ENCODE measurements at places on chromosomes 3 and 15.

GRCh38 chr3:69271098-69271497 lies 114.8 kb downstream of the FRMD4B start:
- DNase-seq, result no peak

- no peak for DNase-seq
These were observed 41.6 kb downstream of the TRANK1 start for GRCh38 chr3:36903119-36903882.

- DNase-seq, result no peak
These were observed 237.2 kb downstream of the MBNL1 start for GRCh38 chr3:152505926-152506325.

DNA sequence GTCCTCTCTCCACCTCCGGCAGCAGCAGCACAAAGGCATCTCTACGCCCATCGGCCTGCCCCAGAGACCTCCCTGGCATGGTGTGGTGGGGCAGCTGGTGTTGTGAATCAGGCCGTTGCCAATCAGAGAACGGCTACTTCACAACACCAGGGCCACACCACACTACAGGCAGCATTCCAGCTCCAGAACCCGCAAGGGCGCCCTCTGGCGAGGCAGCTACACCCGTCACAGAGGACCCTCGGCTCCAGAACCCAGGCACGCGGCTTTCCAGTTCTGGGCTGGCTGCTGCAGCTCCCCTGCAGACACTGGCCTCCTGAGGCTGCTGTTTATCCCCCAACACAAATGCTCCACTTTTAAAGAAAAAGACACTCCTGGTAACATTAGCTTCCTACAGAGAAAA lies 127.5 kb upstream of the TOPAZ1 start:
- DNase-seq, result no peak

GRCh38 chr3:130841357-130841756 lies 52.5 kb upstream of the ATP2C1 start:
- no peak for DNase-seq

DNA sequence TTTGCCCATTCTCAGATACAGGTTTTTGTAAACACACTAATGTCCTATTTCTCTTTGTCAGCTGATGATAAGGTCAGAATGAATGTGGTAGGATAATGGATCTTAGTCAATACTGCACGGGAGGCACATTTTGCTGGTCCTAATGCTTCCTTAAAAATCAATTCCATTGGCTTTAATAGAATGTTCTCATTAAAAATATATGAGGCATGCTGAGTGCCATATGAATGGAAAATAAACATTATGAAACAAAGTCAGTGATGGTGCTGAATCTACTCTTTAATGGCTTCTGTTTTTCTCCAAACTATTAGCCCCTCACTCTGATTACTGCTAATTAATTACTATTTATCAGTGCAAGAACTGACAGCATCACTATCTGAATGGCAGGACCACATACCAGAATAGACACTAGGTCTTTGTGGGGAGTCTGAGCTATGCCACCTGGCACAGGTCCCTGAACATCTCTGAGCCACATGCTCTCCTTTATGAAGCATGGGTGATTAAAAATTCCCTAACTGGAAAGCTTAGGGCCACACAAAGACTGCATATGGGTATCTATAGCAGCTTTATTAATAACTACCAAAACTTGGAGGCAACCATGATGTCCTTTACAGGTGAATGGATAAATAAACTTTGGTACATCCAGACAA lies 278.9 kb downstream of the MEX3B start:
- DNase-seq, result no peak

DNA sequence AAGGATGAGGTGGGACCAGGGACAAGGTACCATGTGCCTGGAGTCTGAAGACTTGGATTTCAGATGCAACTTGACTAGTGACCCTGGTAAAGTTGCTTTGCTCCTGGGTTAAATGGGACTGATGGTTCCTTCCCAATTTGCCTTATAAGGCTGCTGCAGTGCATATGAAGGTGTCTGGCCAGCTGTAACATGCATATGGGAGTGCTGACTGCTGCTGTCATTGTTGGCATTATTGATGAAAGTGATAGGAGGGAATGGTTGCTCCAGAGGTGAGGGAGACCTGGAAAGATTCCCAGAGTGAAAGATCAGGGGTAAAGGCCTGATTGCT lies 20.5 kb downstream of the CYP8B1 start:
- DNase-seq, result no peak

DNA sequence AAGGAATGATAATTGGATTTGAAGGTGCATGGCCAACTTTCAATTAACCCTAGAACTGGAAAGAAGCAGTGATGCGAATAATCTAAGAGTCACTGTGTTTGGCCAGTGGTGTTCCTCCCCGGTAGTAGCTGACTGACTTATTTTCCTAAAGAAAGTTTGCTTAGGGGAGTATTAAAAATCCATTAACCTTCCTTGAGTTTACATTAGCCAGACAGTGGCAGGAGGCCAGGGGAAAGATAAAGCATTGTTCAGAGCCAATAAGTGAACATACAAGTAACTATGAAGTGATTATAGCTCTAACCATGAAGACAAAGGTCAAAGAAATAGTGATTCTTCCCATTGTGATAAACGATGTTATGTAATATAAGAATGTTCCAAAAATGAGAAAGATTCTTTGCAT lies 8.9 kb upstream of the TMEM202 start:
- no peak for DNase-seq

DNA sequence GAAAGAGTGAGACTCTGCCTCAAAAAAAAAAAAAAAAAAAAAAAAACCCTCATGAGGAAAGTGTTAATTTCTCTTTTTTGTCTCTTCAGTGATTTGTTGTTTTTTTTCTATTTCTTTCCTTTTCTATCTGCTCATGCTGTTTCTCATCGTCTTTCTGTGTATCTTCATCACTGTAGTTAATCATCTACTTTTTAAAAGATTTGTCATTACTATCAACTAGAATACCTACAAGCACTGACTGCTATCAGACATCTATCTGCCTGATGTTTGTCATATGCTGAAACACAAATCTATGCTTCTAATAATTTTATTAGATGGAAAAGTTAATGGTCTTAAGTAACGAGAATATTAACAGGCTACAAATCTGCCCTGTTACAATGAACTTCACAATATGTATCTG lies 26.8 kb downstream of the CCDC14 start:
- DNase-seq, result no peak

GRCh38 chr3:132637590-132637989 lies 22.0 kb downstream of the ACAD11 start:
- no peak for DNase-seq

DNA sequence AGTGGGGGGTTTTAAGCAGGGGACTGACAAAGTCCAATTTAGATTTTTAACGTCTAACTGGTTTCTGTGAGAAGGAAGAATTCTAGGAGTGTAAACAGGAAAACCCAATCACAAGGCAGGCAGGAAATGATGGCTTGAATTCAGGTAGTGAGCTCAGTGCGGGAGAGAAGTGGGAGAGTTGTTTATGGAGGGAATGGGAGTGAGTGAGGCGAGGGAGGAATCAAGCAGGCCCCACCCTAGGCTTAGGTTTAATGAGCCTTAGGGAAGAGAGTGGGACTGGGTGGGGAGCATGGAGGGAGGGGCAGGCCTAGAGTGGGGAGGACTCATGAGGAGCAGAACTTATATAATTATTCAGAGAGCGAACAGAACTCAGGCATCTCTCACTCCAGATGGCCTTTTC lies 17.9 kb downstream of the VIPR1 start:
- no peak for DNase-seq

DNA sequence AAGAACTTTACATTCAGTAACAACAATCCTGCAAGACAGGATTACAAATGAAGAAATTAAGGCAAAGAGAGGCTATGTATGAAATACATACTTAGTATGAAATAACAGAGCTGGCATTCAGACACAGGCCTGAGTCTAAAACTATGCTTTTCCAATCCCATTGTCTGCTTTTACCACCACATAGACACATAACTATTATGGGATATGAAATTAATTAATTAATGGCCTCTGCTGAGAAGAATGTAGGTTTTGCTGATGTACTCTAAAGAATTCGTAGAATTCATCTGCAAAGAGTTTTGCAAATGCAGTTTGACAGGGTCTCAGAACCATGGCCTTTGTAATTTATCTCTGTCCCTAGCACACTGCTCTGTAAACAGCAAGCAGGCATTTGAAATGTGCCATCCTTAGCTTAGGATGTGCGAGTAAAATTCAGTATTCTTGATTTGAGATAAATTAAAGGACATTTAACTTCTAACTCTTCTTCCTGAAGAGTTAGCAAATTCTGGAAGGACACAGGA lies 54.5 kb upstream of the BOC start:
- no peak for DNase-seq

- DNase-seq, result no peak
These were observed 83.6 kb downstream of the TIGIT start for GRCh38 chr3:114377426-114377825.

GRCh38 chr3:30232142-30232541 lies 374.3 kb upstream of the TGFBR2 start:
- DNase-seq, result no peak

DNA sequence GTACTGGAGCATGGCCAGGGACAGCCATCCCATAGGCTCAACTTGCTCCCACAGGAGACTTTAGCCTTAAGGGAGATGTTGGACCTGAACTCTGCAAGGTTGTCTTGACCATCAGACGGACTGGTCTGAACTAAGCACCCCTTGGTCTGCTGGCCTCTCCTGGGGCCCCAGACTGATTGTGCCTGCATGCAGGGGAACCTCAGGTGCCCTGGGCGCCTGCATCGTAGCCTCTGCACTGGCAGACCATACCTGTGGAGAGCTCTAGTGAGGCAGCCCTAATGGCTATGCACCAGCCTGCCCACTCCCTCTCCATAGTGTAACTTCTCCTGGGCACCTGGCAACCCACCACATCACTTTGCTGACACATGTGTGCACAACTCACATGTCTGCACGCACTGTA lies 395.6 kb downstream of the ZPLD1 start:
- DNase-seq, result no peak

GRCh38 chr3:10933470-10933804 lies 59.1 kb upstream of the SLC6A1 start:
- DNase-seq, result no peak

DNA sequence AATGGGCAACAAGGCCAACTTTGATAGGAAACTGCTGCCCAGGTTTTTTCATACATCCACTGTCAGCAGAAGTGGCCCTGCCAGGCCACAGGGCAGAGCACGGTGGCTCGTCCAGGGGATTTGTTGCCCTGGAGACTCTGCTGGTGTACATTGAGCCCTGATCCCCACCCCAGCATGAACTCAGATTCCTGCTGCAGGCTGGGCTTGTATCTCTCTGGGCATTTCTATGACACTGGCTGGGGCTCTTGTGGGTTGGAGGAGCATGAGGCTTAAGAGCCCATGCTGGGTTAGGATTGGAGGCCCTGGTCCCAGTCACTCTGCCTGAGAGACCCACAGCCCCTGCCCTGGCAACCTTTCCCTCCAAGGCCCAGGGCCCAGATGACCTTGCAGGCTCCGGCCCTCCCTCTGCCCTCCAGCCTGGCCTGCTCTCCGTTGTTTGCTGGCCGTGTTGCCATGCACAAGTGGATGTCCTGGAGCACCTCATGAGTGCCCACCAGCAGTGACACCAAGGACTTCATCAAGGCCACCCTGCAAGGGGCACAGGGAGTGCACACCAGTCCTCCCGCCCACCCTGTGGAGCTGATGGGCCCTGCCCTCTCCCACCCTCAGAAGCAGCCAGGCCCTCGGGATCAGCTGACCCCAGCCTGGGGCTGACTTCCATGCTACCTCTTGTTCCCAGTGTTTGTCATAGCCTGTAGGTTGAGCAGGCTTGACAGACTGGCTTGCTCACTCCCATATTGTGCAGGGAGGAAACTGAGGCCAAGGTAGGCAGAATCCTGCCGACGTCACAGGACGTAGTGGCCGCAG lies 58.2 kb downstream of the ZNF445 start:
- DNase-seq, result no peak

DNA sequence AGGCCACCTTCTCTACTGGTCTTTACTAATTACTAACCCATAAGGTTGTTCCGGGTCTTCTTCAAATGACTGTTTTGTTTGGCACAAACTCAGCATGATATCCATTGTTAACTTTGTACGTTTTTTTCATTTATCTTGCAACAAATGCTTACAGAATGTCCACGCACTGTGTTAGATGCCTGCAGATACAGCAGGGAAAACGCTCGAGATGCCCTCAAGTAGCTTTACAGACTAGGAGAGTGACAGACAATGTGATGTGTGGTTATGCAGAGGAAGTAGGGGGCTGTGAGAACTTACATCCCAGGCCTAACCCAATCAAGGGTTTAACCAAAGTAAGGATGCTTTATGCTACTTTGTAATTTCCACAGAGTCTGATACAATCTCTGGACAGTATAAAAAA lies 949 bp upstream of the RFC4 start:
- no peak for DNase-seq

- no peak for DNase-seq
These were observed 65.6 kb upstream of the SLC6A1 start for GRCh38 chr3:10926811-10927521.

GRCh38 chr15:92520914-92521623 lies 127.4 kb downstream of the ST8SIA2 start:
- no peak for DNase-seq

GRCh38 chr3:84100861-84101260 lies 857.9 kb upstream of the CADM2 start:
- no peak for DNase-seq

GRCh38 chr3:52982839-52983238 lies 63.0 kb downstream of the SFMBT1 start:
- peak; percentile 0 for DNase-seq

DNA sequence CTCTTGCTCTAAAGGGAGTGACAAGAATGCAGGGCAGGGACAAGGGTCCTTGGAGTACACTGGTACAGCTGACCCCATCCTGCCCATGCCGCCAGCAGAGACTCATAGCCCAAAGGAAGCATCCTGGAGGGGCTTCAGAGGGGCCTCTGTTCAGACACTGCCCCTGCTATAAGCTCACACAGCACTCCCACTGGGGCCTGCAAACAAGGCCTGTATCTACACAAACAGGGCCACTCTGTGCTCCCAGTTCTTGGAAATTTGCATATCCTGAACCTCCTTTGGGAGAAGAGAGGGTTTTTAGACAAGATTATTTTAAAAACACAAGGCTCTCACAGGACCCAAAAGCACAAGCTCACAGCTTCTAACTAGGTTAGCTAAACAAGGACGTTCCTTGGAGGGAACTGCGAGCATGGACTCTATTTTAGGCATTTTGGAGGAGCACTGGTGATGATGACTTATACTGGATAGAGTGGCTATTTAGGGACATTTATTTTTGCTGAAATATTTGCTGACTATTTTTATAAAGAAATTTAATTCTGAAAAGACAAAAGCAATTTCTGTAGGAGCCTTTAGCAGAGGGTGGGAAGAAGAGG lies 16.4 kb upstream of the ANKRD34C start:
- DNase-seq, result no peak

GRCh38 chr3:29952431-29952830 lies 654.0 kb upstream of the TGFBR2 start:
- DNase-seq, result no peak

- DNase-seq, result no peak
These were observed 33.2 kb upstream of the SECISBP2L start for GRCh38 chr15:49079340-49080039.
